Hypothalamus (tissue), 51 donors: ENCODE measurements at places on chromosomes 7 and 10.

DNA sequence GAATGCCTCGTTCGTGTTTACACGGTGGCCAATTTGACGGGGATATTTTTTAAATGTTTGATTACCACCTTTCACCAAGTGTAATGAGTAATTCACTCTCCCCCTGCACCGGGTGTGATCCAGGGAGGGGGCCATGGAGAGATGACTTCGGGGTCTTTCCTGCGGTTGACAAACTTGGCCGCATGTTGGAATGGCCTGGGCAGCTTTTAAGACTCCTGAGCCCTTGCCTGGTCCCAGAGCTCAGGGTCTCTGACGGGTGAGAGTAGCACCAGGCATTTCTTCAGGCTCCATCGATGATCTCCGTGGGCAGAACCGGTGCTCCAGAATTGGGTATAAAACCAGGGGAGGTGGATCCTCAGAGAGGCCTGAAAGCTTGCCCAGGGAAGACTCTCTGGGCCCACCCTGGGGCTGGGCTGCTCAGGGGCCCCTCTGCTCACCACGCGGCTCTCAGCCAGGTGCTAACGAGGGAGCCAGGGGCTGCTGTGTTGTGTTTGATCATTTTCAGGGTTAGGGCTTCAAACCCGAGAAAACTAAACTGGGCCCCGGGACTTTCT lies 882 bp downstream of the ZNF282 start:
- no peak for DNase-seq

- DNase-seq = no peak
Measured at GRCh38 chr7:37448636-37449361, at the start of gene ELMO1. ELMO1 (minus strand) TSS chr7:37448864; CDS start chr7:37342690, 106,174 bp downstream.

GRCh38 chr10:84095811-84096497 lies 43.4 kb upstream of the GHITM start:
- DNase-seq = no peak

DNA sequence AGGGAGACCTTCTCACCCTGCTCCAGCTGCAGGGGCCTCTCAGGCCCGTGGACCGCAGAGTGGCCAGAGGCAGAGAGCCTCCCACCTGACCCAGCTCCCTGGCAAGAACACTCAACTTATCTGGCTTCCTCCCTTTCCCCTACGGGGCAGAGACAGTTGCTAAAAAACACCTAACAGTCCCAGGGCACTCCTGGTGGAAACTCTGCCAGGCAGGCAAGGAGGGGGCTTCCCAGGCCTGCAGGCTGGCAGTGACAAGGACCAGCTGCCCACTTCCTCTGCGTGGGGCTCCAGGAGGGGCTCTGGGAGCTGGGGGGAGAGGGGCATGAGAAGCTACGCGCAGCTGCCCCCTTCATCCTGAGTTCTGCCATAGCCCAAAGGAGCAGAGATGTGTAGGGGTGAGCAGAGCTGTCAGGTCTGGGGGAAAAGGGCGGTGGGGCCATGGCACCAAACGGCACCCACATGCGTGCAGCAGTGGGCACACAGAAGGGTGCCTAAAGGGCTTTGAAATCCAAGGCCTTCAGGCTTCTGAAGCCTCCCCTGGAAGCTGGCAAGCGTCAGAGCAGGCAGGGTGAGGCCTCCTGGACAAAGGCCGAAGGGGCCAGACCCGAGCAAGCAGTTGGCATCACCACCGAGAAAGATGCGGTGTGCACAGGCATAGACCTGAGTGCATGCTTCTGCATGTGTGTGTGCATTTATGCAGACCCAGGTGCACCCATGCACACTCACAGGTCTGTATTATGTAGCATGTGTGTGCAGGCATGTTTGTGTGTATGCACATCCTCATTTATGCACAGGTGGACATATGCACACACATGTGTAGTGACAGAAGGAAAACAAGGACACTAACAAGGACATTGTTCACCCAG lies 14.4 kb downstream of the SPOCK2 start:
- no peak for DNase-seq

GRCh38 chr10:49746626-49747302 lies 15.4 kb downstream of the OGDHL start:
- no peak for DNase-seq

DNA sequence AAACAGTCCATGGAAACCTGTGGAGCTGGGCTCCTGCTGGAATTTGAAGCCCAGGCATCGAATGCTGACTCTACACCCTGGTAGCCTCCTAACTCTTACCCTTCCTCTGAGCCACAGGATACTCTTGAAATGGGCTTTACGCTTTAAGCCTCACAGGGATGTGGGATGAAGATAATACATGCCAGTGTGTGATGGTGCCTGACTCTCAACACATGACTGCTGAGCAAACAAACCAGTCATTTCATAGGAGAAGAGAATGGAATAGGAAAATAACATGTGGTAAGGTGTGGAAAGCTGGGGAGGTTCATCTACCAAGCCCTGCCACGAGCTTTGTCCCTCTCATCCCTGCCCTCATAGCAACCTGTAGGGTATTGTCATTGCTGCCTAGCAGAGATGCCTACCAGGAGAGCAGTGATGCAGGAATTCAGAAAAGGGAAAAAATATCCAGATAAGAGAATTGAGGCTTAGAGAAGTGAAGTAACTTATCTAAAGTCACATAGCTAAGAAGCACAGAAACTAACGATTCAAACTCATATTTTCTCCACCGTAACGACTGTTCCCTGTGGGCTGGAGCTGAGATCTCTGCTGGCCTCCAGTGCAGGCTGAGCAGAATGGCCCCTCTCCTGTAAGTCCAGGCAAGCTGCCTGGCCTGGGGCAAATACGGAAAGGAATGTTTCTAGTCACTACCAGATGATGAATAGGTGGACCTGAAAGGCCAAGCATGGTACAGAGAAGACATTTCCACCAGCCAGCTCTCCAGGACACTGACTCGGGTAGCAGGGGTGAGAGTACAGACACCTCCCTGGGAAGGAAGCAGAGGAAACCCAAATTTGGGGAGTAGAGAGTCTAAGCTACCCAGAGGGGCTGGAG lies 90.2 kb upstream of the DUSP5 start:
- DNase-seq = no peak

- DNase-seq = no peak
Measured at GRCh38 chr7:43658718-43659548, 70.4 kb downstream of the COA1 start.
